ENCODE measurements at places on chromosomes 4 and X.

DNA sequence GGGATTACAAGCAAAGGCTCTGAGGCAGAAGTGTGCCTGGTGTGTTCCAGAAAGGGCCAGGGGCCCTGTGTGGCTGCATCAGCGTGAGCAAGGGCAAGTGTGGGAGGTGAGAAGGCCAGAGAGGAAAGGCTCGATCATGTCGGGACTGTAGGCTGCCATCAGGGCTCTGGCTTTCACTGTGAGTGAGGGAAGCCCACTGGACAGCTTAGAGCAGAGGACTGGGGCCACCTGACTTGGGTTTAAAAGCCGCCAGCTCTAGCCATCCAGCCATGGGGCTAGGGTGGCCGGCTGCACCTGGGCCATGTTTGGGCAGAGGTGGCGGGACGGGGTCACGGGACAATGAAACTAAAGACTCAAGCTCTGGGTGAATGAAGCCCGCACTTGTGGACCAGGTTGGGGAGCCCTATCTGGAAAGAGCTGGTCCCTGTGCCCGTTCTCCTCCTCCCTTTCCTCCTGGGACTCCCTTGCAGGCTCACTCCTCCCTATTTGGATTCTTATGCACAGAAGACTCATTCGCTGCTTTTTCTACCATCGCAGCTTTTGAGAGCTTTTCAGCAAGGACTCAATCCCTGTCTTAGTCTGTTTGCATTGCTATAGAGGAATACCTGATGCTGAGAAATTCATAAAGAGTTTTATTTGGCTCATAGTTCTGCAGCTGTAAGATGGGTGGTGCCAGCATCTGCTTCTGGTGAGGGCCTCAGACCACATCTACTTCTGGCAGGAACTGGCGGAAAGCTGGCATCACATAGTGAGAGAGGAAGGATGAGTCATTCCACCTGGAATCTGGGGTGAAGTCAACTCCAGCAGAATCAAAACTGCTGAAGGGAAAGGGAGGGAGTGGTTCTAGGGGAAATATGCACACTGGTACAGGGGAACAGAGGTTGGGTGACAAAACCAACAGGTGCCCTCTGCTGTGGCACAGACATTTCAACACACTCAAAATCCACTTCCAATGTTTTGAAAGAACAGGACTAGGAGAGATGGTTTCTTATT, 15.3 kb downstream of the CTAG1B start:
- DNase-seq, result no peak

- DNase-seq, result no peak
Measured at GRCh38 chr4:91734682-91735081, 569.1 kb upstream of the GRID2 start.

- DNase-seq, result peak; percentile 66
Measured at GRCh38 chrX:48514126-48514806, 5.5 kb downstream of the PORCN start.

DNA sequence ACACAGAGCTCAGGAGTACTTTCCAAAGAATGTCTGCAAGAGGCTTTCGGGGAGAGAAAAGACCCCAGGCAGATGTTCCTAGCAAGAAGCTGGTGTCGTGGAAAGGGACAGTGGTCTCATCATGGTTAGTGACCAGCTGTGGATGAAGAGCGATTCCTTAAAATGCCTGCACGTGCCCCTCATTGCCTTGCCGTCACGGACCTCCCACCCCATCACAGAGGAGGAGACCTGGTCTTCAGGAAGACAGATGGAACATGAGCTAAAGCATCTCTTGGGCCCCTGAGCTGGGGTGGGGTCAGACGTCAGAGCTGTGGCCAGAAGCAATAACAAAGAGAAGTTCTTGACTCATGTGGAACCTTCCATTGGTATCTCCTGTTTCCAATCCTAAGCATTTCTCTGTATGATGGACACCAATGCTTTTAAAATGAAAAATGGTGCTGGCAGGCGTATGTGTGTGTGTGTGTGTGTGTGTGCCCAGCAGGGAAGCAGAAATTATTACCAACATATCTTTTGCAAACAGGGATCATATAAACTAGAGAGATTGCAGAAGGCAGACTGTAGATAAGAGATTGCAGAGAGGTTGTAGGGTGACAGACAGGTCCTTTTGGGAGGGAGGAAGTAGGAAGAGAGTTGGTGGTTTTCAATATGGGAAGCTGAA, 25.2 kb upstream of the ASMTL start:
- DNase-seq, result no peak

DNA sequence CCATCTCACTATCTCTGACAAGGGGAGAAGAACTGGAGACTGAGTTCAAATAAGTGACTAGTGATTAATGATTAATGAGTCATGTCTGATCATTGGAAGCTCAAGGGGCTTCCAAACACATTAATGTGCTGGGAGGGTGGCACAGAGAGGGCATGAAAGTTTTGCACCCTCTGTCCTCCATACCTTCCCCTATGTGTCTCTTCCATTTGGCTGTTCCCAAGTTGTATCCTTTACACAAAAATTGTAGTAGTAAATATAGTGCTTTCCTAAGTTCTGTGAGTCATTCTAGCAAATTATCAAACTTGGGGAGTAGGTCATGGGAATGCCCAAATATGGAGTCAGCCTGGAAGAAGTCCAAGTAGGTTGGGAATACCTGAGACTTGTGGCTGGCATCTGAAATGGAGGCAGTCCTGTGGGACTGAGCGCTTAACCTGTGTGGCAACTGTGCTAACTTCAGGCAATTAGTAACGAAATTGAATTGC, 4.1 kb upstream of the FAM200B start:
- DNase-seq, result no peak

GRCh38 chr4:37537484-37537883, 148.7 kb downstream of the RELL1 start:
- no peak for DNase-seq

DNA sequence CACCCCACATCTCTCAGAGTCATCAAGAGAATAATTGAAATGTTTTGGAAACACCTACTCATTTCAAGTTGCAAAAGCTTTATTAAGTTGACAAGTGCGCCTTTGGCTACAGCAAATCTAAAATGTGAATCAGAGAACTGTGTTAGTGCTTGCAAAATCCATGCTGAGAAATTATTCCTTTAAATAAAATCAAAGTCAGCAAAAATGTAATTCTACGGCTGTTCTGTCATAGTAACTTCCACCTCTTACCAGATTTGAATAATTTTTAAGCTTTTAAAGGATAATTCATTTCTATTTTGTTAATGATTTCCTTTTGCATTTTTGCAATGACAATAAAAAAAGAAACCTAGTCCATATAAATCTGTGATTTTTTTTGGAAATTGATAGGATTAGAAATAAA, 1779.1 kb downstream of the STIM2 start:
- DNase-seq, result no peak

- no peak for DNase-seq
Measured at GRCh38 chr4:114684462-114684861, 85.9 kb downstream of the UGT8 start.

Data from NCI-H526 (cell line).